ENCODE measurements at places on chromosomes 2 and 18. TPM values are rescaled to one million over a fixed set of nuclear protein-coding genes. Genes with fewer than 3 reads are reported as not detected.

GRCh38 chr18:12091538-12092141 lies 2.0 kb upstream of the ANKRD62 start:
- H3K36me3 ChIP-seq: no peaks in the 10 kb centered on the region
- no peak overlapping the region for H3K27ac ChIP-seq
- no peaks in the 10 kb centered on the region for H3K4me1 ChIP-seq
- no peak overlapping the region for H3K4me3 ChIP-seq
- H3K27me3 ChIP-seq: no peaks in the 10 kb centered on the region

Gene THSD7B
- total RNA-seq: 2.6 TPM

- no peaks in the 10 kb centered on the region for H3K36me3 ChIP-seq
- DNase-seq: no peak
- no peaks in the 10 kb centered on the region for H3K27me3 ChIP-seq
- H3K4me3 ChIP-seq: no peak overlapping the region
Measured at GRCh38 chr2:33240178-33240577, 236.3 kb upstream of the RASGRP3 start.

- no peak overlapping the region for H3K27ac ChIP-seq
- no peak overlapping the region for H3K4me3 ChIP-seq
- peaks cover 51% of the 10 kb centered on the region for H3K36me3 ChIP-seq
- peaks cover 23% of the 10 kb centered on the region for H3K4me1 ChIP-seq
- DNase-seq: no peak
- no peaks in the 10 kb centered on the region for H3K27me3 ChIP-seq
Measured at GRCh38 chr2:201128033-201128432, 12.1 kb downstream of the CFLAR start.

- no peaks in the 10 kb centered on the region for H3K4me1 ChIP-seq
- peaks cover 46% of the 10 kb centered on the region for H3K27me3 ChIP-seq
- H3K4me3 ChIP-seq: no peak overlapping the region
- no peaks in the 10 kb centered on the region for H3K36me3 ChIP-seq
- DNase-seq: no peak
Measured at GRCh38 chr18:9911226-9911625, 2.6 kb upstream of the VAPA start.

DNA sequence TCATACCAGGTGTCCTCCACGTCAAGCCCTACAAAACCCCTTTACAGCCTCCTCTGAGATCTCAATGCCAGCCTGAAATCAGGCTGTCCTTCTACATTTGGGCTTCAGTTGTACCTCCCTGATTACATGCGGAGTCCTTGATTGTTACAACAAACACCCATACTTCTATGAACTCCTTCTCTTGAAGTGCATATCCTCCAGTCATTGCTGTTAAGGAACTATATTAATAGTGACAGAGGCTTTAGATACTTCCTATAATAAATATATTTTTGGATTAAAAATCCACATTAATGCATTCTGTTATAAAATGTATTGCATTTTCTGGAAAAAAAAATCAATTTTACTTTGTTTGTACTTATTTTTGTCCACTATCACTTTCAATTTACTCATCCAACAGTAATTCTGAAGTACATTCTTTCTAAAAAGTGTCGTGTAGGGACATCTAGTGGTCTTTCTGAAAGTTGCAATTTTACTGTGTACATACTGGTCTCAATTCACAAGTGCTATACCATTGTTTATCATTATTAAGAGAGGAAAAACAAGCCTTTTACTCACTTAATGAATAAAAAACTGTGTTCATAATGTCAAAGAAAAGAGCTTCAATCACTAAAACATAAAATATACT lies 316.4 kb downstream of the DSEL start:
- no peak for DNase-seq
- no peak overlapping the region for H3K27ac ChIP-seq
- no peak overlapping the region for H3K4me3 ChIP-seq
- no peaks in the 10 kb centered on the region for H3K36me3 ChIP-seq
- no peaks in the 10 kb centered on the region for H3K4me1 ChIP-seq

Gene RPRM
- total RNA-seq: 34.7 TPM

- DNase-seq: no peak
- no peak overlapping the region for H3K4me3 ChIP-seq
- no peaks in the 10 kb centered on the region for H3K36me3 ChIP-seq
- no peaks in the 10 kb centered on the region for H3K27me3 ChIP-seq
- H3K4me1 ChIP-seq: no peaks in the 10 kb centered on the region
Measured at GRCh38 chr2:8514796-8515758, 166.8 kb upstream of the ID2 start.

GRCh38 chr2:75607400-75607798 lies 39.2 kb upstream of the MRPL19 start:
- no peak overlapping the region for H3K4me3 ChIP-seq
- no peaks in the 10 kb centered on the region for H3K36me3 ChIP-seq
- no peak overlapping the region for H3K27ac ChIP-seq

Gene AQP12A
- total RNA-seq: not detected

Gene NEU2
- total RNA-seq: not detected

- no peak overlapping the region for H3K27ac ChIP-seq
- no peak overlapping the region for H3K4me3 ChIP-seq
- no peak for DNase-seq
- no peaks in the 10 kb centered on the region for H3K36me3 ChIP-seq
- no peaks in the 10 kb centered on the region for H3K4me1 ChIP-seq
Measured at GRCh38 chr2:69646714-69647113, 3.2 kb upstream of the AAK1 start.

DNA sequence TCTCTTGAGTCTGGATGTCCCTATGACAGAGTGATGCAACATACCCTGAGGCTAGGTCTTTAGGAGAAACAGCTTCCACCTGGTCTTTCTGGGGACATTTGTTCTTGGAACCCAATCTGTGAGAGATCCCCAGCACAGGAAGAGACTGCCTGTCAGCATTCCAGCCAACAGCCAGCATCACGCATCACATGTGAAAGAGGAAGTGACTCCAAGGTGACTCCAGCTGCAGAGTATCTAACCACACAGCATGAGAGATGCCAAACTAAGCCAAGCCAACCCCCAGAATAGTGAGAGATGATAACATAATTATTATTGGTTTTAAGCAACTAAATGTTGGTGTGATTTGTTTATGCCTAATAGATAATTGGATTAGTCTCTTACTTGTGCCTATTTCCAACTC lies 35.7 kb downstream of the C18orf63 start:
- H3K4me1 ChIP-seq: no peaks in the 10 kb centered on the region
- no peak overlapping the region for H3K4me3 ChIP-seq
- no peaks in the 10 kb centered on the region for H3K36me3 ChIP-seq
- no peak overlapping the region for H3K27ac ChIP-seq

GRCh38 chr2:109200616-109201464 lies 71.8 kb downstream of the SH3RF3 start:
- no peaks in the 10 kb centered on the region for H3K27me3 ChIP-seq
- H3K4me1 ChIP-seq: peaks cover 30% of the 10 kb centered on the region
- DNase-seq: no peak
- no peak overlapping the region for H3K27ac ChIP-seq

- no peak within 1 kb of the TSS for H3K27ac ChIP-seq
- no peaks in the 10 kb centered on the region for H3K36me3 ChIP-seq
- H3K4me1 ChIP-seq: no peaks in the 10 kb centered on the region
- H3K4me3 ChIP-seq: no peak within 1 kb of the TSS
Measured at GRCh38 chr2:169069341-169069740, at the start of gene DHRS9. DHRS9 (plus strand) TSS chr2:169069563; CDS start chr2:169081582, 12,019 bp downstream.

All from endodermal cell (in vitro differentiated cells).